ENCODE measurements at places on chromosomes 1 and 21.

DNA sequence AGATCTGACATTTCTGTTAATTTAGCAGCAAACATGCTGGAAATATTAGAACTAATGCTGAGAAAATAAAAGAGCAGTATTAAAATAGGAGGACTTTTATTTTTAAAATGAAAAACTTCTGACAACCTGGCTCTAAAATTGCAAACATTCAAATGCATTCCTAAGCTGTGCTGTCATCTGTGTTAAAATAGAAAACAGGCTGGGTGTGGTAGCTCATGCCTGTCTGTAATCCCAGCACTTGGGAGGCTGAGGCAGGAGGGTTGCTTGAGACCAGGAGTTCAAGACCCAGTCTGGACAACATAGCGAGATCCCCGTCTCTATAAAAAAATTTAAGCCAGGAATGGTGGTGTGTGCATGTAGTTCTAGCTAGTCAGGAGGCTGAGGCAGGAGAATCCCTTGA is 44.6 kb downstream of the MIGA1 start:
- H3K27ac ChIP-seq, result no peak overlapping the region
- no peak for DNase-seq
- H3K36me3 ChIP-seq, result peaks cover 21% of the 10 kb centered on the region
- H3K4me3 ChIP-seq, result no peak overlapping the region

DNA sequence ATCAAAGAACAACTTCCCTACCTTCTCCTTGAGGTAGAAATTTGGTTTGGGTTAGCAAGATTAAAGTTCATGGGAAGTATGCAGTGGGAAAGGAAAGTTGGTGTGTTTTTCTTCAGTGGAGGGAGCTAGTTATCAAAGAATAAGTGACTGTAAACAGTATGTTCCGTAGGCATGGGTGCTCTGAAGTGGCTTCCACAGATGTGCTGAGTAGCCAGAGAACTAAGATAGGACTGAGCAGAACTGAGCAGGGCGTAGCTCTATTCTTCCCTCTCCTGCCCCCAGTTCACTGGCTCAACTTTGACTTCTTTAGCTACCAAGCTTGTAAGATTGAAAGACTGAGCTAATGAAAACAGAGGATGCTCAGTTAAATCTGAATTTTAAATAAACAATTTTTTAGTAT is 3.4 kb downstream of the ADCY10 start:
- H3K27ac ChIP-seq, result no peak overlapping the region
- H3K4me1 ChIP-seq, result no peaks in the 10 kb centered on the region
- H3K27me3 ChIP-seq, result peaks cover 2% of the 10 kb centered on the region
- DNase-seq, result no peak
- no peak overlapping the region for H3K4me3 ChIP-seq

DNA sequence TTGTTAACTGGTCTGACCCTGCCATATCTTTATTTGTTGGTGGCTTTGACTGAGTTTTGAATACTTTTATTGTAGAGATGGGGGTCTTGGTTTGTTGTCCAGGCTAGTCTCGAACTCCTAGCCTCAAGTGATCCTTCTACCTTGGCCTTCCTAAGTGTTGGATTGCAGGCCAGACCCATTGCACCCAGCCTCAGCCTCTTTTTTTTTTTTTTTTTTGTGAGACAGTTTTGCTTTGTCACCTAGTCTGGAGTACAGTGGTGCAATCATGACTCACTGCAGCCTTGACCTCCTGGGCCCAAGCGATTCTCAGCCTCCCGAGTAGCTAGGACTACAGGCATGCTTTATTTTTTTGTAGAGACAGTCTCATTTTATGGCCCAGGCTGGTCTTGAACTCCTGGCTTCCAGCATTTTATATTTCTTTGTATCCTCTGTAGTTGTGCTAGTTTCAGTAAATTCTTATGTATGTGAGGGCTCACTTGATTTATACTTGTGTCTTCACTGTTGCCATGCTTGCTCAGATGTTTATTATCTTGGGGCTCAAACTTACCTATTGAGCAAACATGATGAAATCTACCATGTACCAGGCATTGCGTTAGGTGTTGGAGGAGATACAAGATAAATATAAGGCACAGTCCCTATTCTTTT is 24.1 kb downstream of the THRAP3 start:
- H3K4me3 ChIP-seq, result no peak overlapping the region
- peaks cover 30% of the 10 kb centered on the region for H3K36me3 ChIP-seq
- peak overlapping the region; percentile 59 for H3K27ac ChIP-seq
- no peak for DNase-seq

- H3K36me3 ChIP-seq, result peaks cover 6% of the 10 kb centered on the region
- no peak overlapping the region for H3K27ac ChIP-seq
- peak; percentile 4 for DNase-seq
- no peak overlapping the region for H3K4me3 ChIP-seq
Observed at GRCh38 chr1:62070384-62071011, 124.2 kb upstream of the L1TD1 start.

DNA sequence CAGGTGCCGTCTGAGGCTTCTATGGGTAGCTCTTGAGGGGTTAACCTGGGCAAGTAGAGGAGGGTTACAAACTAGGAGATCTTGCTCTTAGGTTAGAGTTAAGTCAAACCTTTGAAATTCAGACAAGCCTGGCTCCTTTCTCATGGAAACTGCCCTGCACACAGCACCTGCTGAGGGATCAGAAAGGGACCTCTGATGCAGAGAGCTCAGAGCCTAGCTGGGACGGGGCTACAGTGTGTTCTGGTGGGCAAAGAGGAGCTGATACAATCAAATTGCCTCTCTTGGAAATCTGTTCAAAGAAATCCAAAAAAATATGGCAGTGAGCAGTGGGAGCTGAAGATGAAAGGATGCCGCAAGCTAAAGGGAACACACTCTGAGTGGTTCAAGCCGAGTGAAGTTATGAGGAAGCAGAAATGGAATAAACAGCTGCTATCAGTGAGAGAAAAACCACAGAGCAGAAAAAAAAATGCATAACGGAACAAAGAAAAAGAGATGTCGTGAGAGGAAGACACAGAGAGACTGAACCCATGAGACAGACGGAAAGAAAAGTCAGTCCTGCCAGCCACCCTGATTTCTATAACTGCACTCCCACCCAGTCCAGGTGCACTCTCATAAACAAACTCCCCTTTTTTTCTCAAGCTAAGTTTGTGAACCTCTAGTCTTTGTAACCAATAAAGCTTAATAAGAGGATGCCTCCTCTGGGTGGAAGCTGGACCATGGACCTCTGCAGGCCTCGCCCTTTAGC is 26.6 kb downstream of the PAFAH2 start:
- H3K4me1 ChIP-seq, result peaks cover 34% of the 10 kb centered on the region
- H3K27me3 ChIP-seq, result no peaks in the 10 kb centered on the region
- H3K4me3 ChIP-seq, result peak overlapping the region; percentile 30
- peak overlapping the region; percentile 86 for H3K27ac ChIP-seq
- peaks cover 38% of the 10 kb centered on the region for H3K36me3 ChIP-seq

DNA sequence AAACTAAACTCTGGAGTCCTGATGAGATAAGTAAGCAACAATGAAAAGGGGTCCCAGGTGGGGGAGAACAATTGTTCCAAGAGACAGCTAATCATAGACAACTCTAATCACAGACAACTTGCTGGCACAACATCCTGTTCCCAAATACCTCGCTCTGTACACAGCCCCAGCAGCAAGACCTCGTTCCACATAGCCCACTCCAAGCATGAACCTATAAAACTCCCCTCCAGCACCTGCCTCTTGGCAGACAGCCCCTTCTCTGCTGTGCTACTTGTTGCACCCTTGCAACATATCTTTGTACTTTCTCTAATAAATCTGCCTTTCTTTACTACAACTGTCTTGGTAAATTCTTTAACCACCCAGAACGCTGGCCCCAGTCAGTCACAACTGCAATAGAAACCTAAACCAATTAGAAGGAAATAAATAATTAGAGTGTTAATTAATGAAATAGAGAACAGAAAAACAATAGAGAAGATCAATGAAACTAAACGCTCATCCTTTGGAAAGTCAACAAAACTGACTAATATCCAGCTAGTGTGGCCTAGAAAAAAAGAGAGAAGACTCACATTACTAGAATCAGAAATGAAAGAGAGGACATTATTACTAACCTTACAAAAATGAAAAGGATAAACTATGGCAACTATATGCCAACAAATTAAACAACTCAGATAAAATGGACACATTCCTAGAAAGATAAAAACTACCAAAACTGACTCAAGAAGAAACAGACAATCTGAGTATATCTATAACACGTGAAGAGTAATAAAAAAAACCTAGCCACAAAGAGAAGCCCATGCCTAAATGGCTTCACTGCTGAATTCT is 36.1 kb downstream of the LRRC40 start:
- peaks cover 7% of the 10 kb centered on the region for H3K4me1 ChIP-seq
- H3K4me3 ChIP-seq, result no peak overlapping the region
- peaks cover 27% of the 10 kb centered on the region for H3K36me3 ChIP-seq

DNA sequence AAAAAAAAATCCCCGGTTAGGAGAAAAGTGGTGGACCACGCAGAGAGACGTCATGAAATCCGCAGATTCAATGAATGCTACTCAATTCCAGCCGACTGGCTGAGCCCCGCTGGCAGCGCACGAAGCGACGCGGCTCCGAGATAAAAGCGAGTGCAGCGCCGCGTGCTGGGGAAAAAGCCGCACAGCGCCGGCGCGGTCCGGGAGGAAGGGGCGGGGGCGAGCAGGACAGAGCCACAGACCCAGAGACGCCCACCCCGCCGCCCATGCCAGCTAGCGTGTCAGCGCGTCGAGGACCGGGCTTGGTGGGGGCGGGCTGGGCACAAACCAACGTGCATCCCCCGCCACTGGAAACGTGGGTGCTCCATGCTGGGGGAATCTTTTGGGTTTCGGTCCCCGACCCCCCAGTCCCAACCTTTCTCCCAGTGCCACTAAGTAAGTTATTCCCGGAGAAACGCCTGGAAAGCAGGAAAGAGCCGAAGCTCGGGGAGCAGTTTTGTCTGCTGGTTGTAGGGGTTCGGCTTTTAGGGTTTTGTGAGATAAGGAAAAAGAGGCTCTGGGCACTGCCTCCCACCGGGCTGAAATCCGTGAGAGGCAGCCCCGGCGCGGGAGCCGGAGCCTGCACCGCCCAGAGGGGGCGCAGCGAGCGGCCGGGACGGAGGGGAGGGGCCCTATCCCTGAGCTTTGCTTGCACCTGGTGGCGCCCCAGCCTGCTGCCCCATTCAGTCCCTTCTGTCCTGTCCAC is at the start of gene KCNJ6:
KCNJ6 (minus strand) TSS at position 148 of the 742 bp plus-strand sequence. CDS start 75,775 bp downstream, outside the sequence.
- H3K36me3 ChIP-seq, result no peaks in the 10 kb centered on the region
- no peak within 1 kb of the TSS for H3K4me3 ChIP-seq
- no peak within 1 kb of the TSS for H3K27ac ChIP-seq
- peaks cover 60% of the 10 kb centered on the region for H3K27me3 ChIP-seq
- peak; percentile 16 for DNase-seq
- no peaks in the 10 kb centered on the region for H3K4me1 ChIP-seq

DNA sequence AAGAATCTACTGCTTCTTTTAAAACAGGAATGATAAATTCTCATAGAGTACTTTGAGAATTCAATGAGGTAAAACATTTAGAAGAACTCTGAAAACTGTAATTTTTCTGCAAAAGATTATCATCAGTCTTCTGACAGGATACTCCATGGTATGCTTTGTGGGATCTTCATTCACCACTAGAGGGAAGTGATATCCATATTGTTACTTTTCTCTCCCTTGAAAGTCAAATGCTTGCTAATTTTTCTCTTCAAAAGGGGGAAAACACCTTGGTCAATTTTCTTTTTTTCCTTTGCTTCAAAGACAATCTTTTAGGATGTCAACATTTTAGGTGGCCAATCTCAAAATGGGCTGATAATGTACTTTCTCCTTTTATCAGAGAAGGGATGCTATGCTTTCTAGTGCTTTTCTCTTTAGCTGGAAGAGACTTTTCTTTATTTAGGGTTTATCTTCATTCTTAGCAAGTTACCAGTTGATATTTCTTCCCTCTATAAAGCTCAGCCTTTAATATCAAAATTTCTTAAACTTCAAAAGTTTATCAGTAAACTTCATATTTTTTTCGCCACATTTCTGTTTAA is 95.5 kb downstream of the NEGR1 start:
- no peak overlapping the region for H3K27ac ChIP-seq
- no peaks in the 10 kb centered on the region for H3K4me1 ChIP-seq
- no peak for DNase-seq
- H3K27me3 ChIP-seq, result no peaks in the 10 kb centered on the region

GRCh38 chr1:60541831-60542532 is 468.4 kb upstream of the C1orf87 start:
- no peaks in the 10 kb centered on the region for H3K36me3 ChIP-seq
- no peak overlapping the region for H3K27ac ChIP-seq
- no peaks in the 10 kb centered on the region for H3K27me3 ChIP-seq
- no peaks in the 10 kb centered on the region for H3K4me1 ChIP-seq
- no peak overlapping the region for H3K4me3 ChIP-seq

- peaks cover 12% of the 10 kb centered on the region for H3K4me1 ChIP-seq
- DNase-seq, result no peak
- H3K36me3 ChIP-seq, result no peaks in the 10 kb centered on the region
- peaks cover 5% of the 10 kb centered on the region for H3K27me3 ChIP-seq
- no peak overlapping the region for H3K27ac ChIP-seq
- no peak overlapping the region for H3K4me3 ChIP-seq
Observed at GRCh38 chr1:175287377-175287776, 94.8 kb upstream of the KIAA0040 start.

DNA sequence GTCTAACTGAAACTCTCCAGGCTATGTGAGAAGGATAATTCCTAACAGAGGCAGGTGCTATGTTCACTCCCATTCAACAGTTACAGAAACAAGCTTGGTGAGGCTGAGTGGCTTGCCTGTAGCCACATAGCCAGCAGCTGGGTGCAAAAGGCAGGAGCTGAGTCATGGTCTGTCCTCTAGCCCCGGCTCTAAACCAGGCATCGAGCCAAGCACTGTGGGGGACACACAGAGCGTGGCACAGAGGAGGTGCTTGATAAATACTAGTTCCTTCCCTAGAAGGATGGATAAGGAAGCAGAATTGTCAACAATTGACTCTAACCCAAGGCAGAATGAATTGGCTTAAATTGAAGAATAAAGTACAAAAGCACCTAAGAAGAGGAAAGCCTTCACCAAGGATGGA is 10.4 kb upstream of the KCNA2 start:
- no peak overlapping the region for H3K4me3 ChIP-seq
- DNase-seq, result no peak
- H3K4me1 ChIP-seq, result peaks cover 22% of the 10 kb centered on the region

- no peak for DNase-seq
- H3K4me3 ChIP-seq, result no peak overlapping the region
- H3K36me3 ChIP-seq, result no peaks in the 10 kb centered on the region
- peaks cover 59% of the 10 kb centered on the region for H3K27me3 ChIP-seq
Observed at GRCh38 chr1:113396102-113396501, 5.8 kb downstream of the MAGI3 start.

All from activated naive CD8-positive, alpha-beta T cell treated with anti-CD3 and anti-CD28 coated beads, Interleukin-2, amount 50 U/mL, for 24 hours (primary cell).